ENCODE measurements at places on chromosomes 16 and 17. TPM values are rescaled to one million over a fixed set of nuclear protein-coding genes. Genes with fewer than 3 reads are reported as not detected.
A peak's percentile ranks its signal among the peaks of the same experiment; 100 is the strongest.

DNA sequence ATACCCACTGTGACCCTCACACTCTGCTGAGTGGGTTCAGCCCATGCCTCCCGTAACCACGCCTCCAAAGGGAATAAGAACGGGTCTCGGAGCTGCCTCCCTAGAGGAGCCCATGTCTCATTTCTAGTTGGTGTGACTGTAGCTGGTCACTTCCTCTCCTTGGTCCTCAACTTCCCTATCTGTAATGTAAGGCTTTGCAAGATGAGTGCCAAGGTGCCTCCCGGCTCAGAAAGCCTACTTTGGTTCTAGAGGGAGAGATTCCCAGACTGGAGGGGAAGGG is 20.8 kb downstream of the C16orf74 start:
- no peak overlapping the region for H3K4me3 ChIP-seq
- H3K4me1 ChIP-seq = peaks cover 3% of the 10 kb centered on the region
- no peaks in the 10 kb centered on the region for H3K27me3 ChIP-seq

Gene CACNG5
- 0.28 TPM for total RNA-seq

DNA sequence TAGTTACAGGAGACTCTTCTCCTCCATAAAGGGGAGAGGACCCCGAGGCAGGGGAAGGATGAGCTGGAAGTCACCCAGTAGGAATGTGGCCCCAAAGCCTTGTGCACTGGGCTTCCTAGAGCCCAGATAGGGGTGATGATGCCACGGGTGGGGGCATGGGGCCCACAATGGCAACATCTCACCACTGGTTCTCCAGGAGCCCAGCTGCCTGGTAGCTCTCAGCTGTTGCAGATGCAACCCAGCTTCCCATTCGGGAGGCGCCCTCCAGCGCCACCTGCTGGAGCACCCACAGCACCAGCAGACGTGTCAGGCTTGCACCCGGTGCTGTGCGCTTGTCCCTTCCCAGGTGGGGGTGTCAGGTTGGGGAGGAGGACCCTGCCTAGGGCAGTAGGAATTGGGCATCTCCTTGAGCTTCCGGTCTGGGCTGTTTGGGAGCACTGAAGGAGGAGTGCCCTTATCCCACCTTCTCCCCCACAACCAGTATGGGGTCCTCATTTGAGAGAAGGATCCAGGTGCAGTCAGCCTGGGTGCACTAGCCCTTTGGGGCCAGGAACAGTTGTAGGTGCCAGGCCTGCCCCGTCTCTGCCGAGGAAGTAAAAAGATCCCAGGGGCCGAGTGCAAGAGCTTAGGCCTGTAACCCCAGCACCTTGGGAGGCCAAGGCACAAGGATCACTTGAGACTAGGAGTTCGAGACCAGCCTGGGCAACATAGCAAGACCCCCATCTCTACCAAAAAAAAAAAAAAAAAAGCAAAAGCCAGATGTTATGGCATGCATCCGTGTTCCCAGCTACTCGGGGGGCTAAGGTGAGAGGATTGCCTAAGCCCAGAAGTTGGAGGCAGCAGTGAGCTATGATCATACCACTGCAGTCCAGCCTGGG is 14.4 kb downstream of the CDIPT start:
- no peaks in the 10 kb centered on the region for H3K36me3 ChIP-seq
- DNase-seq = peak; percentile 65
- H3K4me3 ChIP-seq = no peak overlapping the region
- no peaks in the 10 kb centered on the region for H3K27me3 ChIP-seq

Gene ORMDL3
- 45.0 TPM for total RNA-seq

DNA sequence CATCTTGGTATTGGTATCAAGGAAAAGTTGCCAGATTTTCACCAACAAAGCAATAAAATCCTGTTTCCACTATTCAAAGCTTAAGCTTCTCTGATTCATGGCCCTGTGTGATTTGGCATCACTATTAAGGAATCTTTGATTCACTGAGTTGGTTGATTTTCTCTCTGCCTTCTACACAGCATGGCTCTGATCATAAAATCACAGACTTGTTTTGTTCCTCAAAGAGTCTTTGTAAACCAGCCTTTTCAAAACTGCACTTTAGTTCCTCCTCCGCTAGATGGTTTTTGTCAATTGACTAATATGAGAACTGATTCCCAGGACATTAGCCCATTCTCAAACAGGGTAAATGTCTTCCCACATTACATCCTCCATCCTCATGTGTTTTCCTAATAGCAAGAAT is 197.6 kb downstream of the DNAH9 start:
- H3K36me3 ChIP-seq = no peaks in the 10 kb centered on the region
- H3K27me3 ChIP-seq = no peaks in the 10 kb centered on the region
- no peak overlapping the region for H3K4me3 ChIP-seq
- H3K27ac ChIP-seq = no peak overlapping the region
- DNase-seq = no peak
- no peaks in the 10 kb centered on the region for H3K4me1 ChIP-seq

DNA sequence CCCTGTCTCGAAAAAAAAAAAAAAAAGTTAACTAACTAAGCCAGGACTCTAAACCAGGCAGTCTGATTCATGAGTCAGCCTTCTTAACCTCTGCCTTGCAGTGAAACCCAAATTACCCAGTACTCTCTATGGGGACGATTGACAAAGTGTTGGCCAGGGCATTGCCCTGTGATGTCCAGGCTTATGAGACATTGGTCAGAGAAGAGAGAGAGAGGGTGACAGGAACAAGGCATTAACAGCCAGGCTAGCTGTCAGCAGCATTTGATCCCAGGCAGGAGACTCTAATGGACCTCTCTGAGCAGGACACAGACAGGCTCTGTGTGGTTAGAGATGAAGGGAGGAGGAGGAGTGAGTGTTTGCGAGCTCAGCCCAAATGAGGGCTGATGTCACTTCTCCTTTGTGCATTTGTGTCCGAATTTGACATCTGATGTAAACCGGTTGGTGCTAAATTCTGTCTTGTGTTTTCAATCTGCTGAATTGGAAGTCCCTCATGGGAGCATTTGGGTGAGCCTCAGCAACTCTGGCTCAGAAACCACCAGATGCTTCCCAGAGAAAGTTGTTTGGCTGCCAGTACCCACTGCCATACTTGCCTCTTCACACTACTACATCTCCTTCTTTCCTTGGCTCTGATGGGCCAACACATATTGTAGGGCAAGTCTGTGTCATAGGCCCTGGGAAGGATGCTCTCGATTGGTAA is 4.3 kb upstream of the MYL4 start:
- H3K4me3 ChIP-seq = no peak overlapping the region
- H3K27ac ChIP-seq = peak overlapping the region; percentile 54
- no peaks in the 10 kb centered on the region for H3K36me3 ChIP-seq

DNA sequence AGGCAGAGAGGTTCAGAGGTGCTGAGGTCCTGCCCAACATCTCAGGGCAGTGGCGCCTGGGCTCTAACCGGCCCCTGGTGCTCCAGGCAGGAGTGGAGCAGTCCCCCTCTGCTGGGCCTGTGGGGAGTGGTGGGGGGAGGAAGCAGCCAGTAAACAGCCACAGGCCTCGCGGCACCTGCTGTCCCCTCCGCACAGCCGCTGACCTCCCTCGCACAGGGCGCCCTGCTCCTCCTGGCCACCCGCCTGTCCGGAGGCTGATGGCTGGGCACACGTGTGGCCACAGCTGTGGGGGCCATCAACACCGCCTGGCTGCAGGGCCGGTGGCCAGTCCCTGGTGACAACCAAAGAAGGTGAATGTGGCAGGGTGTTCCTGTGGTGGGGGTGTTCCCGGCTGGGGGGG is 36.8 kb upstream of the PABPN1L start:
- no peaks in the 10 kb centered on the region for H3K27me3 ChIP-seq
- H3K4me3 ChIP-seq = no peak overlapping the region
- H3K36me3 ChIP-seq = no peaks in the 10 kb centered on the region
- H3K27ac ChIP-seq = no peak overlapping the region
- no peak for DNase-seq

- H3K36me3 ChIP-seq = no peaks in the 10 kb centered on the region
- no peaks in the 10 kb centered on the region for H3K4me1 ChIP-seq
- no peak overlapping the region for H3K4me3 ChIP-seq
- no peaks in the 10 kb centered on the region for H3K27me3 ChIP-seq
These were observed 18.5 kb downstream of the ITPRIPL2 start for GRCh38 chr16:19132255-19132654.

GRCh38 chr17:16986391-16986790 is 14.5 kb upstream of the TNFRSF13B start:
- DNase-seq = no peak
- H3K4me1 ChIP-seq = no peaks in the 10 kb centered on the region
- H3K36me3 ChIP-seq = no peaks in the 10 kb centered on the region
- no peak overlapping the region for H3K4me3 ChIP-seq
- no peaks in the 10 kb centered on the region for H3K27me3 ChIP-seq
- no peak overlapping the region for H3K27ac ChIP-seq

GRCh38 chr17:80615376-80615775 is 70.7 kb downstream of the RPTOR start:
- H3K27ac ChIP-seq = no peak overlapping the region
- H3K4me1 ChIP-seq = no peaks in the 10 kb centered on the region
- no peak for DNase-seq
- H3K36me3 ChIP-seq = no peaks in the 10 kb centered on the region
- H3K4me3 ChIP-seq = no peak overlapping the region

Gene CDK3
- 2.5 TPM for total RNA-seq

DNA sequence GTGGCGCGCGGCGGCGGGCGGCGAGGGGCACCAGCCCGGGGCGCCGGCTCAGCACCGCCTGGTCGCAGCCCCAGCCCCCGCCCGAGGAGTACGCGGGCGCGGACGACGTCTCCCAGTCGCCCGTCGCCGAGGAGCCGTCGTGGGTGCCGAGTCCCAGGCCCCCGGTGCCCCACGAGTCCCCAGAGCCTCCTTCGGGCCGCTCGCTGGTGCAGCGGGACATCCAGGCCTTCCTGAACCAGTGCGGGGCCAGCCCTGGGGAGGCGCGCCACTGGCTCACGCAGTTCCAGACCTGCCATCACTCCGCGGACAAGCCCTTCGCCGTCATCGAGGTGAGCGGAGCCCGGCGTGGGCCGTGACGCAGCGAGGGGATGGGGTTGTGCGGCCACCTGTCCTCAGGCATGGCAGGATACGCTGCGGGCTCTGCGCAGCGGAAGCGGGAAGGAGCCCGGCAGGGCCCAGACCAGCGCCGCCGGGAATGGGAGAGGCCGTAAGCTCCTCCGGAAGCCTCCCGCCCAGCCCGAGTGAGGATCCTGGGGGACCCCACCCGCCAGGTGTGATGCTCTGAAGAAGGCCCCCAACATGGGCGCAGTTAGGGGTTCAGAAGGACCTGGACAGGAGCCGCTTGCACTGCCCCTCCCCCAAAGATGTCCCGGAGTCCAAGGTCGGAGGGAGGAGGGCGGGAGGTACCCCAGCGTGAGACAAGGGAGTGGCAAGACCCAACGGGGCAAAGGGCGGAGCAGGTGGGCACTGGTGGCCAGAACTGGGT is 522 bp downstream of the NAGS start:
- peak; percentile 70 for DNase-seq
- H3K4me3 ChIP-seq = no peak overlapping the region
- H3K4me1 ChIP-seq = peaks cover 13% of the 10 kb centered on the region

DNA sequence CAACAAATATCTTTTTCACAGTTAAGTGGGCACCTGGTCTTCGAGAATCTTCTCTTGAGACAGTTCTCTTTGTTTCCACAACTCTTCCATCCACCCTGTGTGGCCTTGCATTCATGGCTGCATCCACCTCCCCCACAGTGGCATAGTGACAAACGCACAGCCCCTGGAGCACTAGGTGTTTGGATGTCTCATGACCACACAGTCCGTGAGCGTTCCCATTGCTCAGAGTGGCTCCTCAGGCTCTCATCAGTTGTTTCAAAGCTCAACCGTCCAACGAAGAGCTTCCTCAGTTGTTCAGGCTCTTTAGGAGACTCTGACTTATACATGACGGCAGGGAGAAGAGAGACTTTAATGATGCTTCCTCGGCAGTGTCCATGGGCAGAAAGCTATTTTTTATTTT is 191.6 kb downstream of the CDRT15L2 start:
- no peak for DNase-seq
- H3K4me3 ChIP-seq = no peak overlapping the region
- no peaks in the 10 kb centered on the region for H3K4me1 ChIP-seq
- H3K36me3 ChIP-seq = no peaks in the 10 kb centered on the region
